Dorsolateral prefrontal cortex (tissue), 122 donors: ENCODE measurements at places on chromosomes 12 and 14.

GRCh38 chr14:79656496-79656895, 554.8 kb downstream of the DIO2 start:
- no peak for DNase-seq

- no peak for DNase-seq
Observed at GRCh38 chr14:37397941-37398215, 197.2 kb downstream of the FOXA1 start.

- DNase-seq: no peak
Observed at GRCh38 chr14:73305499-73305898, 68.2 kb downstream of the PAPLN start.

DNA sequence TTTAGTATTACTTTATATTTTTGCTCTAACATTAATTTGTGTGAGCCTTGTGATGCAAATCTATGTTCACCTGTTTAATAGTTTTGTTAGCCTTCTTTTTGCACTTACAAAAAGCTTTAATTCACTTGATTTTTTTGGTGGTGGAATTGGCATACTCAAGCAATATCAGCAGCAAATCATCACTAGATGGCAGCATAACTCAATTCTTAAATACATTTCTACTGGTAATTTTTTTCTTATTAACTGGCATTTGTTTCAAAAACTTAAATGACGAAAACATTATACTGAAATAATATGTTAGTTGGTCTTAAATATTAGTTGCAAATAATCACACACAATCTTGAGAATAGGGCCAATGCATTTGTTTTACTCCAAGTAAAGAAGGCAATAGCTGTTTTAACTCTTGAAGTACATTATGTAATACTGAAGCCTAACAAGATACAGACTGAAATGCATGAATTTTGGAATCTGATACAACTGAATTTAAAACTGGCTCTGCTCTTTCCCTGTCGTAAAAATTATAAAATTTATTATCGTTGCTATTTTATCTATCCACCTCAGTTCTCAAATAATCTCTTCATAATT, 151.5 kb downstream of the ATXN7L3B start:
- DNase-seq: no peak
